ENCODE measurements at places on chromosomes 2 and 18. TPM values are rescaled to one million over a fixed set of nuclear protein-coding genes. Genes with fewer than 3 reads are reported as not detected.

DNA sequence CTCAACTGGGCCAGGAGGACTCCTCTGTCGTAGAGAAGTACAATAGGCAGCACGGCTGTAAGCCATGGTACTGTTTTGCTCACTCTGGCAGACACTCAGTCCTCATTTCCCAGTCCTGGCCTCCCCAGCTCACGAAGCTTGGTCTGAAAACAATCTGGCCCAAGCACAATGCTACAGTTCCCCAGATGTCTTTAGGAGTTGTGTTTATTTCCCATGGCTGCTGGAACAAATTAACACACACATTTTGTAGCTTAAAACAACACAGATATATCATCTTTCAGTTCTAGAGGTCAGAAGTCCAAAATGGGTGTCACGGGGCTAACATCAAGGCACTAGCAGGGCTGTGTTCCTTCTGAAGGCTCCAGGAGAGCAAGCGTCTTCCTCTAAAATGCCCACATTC lies 13.0 kb downstream of the FABP1 start:
- H3K27me3 ChIP-seq, result no peaks in the 10 kb centered on the region
- no peak overlapping the region for H3K4me3 ChIP-seq
- peak; percentile 49 for DNase-seq
- no peaks in the 10 kb centered on the region for H3K36me3 ChIP-seq
- H3K27ac ChIP-seq, result no peak overlapping the region

ZBTB14 gene
- 7.2 TPM for polyA plus RNA-seq

DNA sequence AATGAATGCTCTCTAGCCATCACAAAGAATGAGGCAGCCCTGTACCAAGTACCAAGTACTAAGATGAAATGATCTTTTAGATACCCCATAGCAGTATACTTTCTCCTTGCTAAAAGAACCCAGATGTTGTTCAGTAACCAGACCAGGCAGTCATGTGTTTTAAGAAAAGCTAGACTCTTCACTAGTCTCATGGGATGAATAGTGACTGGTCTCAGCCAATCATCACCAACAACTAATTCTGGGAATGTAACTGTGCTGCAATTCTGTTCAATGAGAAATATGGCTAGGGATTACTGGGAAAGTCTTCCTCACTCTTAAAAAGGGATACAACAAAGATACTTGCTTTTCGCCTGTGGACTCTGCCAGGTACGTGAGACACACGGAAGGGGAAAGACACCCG lies 29.5 kb downstream of the MBOAT2 start:
- no peak for DNase-seq
- no peaks in the 10 kb centered on the region for H3K27me3 ChIP-seq
- no peaks in the 10 kb centered on the region for H3K4me1 ChIP-seq
- no peaks in the 10 kb centered on the region for H3K36me3 ChIP-seq
- no peak overlapping the region for H3K27ac ChIP-seq

CXCR4 gene
- 214 TPM for polyA plus RNA-seq

TNFRSF11A gene
- polyA plus RNA-seq, result 1.0 TPM

DNA sequence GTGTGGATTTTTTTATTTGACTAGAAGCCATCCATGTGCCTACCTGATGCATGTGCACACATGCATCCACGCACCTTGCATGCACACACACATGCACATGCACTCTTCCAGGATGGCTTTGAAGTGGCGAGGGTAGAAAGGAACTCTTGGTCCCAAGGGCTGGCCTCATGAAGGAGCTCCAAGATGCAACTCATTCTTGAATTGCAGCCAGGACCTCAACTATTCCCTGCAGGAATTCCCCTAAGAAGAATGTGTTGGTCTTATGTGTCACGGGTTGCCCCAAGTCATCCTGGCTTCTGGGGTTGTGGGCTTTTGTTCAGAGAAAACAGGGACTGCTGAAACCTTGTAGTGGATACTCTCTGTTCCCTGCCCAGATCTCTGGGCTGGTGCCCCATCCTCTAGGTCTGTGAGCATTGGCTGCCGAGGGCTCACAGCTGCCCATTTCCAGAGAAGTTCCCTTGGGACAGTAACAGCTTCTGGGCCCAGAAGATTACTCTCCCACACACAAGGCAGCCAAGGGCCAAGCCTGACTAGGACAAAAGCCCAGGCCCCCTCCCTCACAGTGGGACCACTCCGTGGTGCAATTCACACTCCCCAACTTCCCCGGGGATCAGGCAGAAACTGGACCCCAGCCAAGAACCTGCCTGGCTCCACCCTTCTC lies 137.6 kb downstream of the COPS8 start:
- H3K27me3 ChIP-seq, result no peaks in the 10 kb centered on the region
- H3K27ac ChIP-seq, result peak overlapping the region; percentile 3
- peaks cover 23% of the 10 kb centered on the region for H3K4me1 ChIP-seq
- DNase-seq, result peak; percentile 57

RNF125 gene
- 1.4 TPM for polyA plus RNA-seq

WDR75 gene
- 16.3 TPM for polyA plus RNA-seq

VWA3B gene
- polyA plus RNA-seq, result 3.5 TPM

- DNase-seq, result no peak
- no peaks in the 10 kb centered on the region for H3K36me3 ChIP-seq
- H3K27ac ChIP-seq, result no peak overlapping the region
- no peak overlapping the region for H3K4me3 ChIP-seq
Measured at GRCh38 chr2:54741250-54741649, 17.8 kb downstream of the EML6 start.
